Epithelial cell of esophagus (primary cell): ENCODE measurements at places on chromosomes 4 and X.

DNA sequence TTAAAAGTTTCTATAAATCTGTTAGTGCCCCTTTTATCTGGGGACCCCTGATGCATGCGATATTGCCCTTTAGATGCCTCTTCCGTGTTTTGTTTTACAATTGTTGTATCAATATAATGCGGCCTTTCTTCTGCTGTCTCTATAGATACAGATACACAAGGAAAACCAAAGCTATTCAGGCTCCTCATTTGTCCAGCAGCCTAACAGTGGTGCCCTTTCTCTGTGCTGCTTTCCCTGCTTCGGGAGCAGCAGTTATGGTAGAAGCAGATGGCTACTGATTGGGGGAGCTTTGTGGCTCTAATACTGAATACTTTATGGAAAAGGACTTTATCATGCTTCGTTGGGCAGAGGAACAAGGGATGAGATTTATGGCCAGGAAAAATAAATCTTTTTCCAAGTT lies 10.6 kb upstream of the PRDM8 start:
- DNase-seq, result no peak

DNA sequence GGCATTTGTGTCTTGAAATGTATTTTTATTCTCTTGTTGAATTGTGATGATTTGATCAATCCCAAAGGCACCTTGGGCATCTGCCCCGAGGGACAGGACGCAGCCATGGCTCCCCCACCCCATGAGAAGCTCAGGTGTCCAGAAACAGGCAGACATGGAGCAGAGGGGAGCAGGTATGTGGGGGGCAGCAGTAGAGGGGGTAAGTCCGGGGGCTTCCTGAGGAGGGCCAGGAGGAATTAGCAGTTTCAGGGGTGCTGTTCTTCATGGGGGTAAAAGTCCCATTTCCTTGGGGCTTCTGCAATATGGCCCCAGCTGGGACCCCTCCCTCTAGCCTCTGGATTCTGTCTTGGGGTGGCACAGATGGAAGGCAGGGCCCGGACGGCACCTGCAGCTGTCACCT lies 67.0 kb upstream of the HMX1 start:
- DNase-seq, result no peak

GRCh38 chr4:172124656-172125308 lies 311.6 kb downstream of the GALNTL6 start:
- no peak for DNase-seq

GRCh38 chrX:12370497-12370986 lies 232.3 kb downstream of the FRMPD4 start:
- no peak for DNase-seq

DNA sequence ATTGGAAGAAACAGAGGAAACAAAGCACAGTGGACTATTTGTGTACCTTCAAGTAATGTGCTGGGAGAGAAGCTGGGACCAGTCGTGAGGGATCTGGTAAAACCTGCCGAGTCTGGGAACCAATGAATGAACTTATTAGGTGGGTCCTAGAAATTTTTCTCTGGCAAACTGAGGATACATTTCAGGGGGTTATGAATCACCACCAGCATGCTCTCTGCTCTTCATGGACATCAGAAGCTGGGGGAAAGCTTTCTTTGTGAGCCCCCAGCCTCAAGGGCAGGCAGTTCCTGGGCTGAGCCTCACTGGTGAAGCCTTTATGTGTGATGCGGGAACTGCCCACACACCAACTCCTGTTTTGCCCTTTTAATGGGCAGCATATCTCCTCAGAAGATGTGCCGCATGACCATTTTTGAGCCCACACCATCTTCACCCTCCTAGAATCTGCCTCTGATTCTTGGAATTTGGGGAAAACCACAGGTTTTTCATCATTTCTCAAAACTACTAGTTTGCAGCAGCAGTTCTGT lies 95.4 kb upstream of the ENPP6 start:
- DNase-seq, result no peak

DNA sequence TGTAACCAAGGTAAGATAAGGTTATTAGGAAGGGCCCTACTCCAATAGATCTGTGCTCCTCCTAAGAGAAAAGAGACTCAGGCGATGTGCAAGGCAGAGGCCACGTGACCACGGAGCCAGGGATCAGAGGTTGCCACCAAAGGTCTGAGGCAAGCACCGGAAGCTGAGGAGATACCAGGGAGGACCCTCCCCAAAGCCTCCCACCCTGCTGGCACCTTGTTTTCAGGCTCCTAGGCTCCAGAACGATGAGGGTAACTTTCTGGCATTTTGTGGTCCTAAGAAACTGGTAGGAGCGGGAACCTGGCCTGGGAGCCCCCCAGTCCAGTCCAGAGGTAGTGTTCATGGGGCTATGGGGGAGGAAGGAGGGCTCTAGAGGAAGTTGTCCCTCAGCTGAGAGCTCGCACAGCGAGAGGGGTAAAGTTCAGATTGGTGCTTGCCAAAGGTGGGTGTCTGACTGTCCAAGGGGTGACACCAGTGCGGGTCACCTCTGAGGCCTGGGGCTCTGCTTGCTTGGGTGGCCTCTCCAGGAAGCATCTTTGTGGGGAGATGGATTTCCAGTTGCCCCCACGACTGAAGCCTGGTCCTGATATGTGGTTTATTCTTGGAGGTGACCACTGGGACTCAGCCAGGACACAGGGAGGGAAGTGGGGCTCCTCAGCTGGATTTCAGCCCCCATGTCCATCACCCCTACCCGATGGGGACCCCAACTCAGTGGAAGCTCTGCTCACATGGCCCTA lies 7.5 kb upstream of the LETM1 start:
- DNase-seq, result no peak

DNA sequence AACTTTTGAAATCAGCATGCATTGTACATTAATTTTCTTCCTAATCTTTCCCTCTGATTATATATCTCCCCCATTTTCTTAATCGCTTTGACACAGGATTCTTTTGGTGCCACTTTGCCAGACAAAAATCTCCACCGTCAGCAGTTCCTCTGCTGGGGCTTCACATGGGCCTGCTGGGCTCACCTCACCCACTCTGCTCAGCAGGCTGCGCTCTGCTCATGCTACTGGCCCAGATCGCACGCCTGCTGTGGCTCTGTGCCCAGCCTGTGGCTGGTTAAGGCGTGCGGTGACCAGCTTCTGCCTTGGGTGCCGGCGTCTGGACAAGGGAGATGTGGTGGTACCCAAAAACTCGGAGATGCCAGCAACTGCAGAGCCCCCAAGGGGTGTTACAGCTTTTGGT lies 31.1 kb downstream of the UCHL1 start:
- no peak for DNase-seq

GRCh38 chr4:2842687-2843262 lies 869 bp upstream of the ADD1 start:
- peak; percentile 21 for DNase-seq
